Fibroblast of lung (primary cell): ENCODE measurements at places on chromosomes 5 and 9. TPM values are rescaled to one million over a fixed set of nuclear protein-coding genes. Genes with fewer than 3 reads are reported as not detected.

DNA sequence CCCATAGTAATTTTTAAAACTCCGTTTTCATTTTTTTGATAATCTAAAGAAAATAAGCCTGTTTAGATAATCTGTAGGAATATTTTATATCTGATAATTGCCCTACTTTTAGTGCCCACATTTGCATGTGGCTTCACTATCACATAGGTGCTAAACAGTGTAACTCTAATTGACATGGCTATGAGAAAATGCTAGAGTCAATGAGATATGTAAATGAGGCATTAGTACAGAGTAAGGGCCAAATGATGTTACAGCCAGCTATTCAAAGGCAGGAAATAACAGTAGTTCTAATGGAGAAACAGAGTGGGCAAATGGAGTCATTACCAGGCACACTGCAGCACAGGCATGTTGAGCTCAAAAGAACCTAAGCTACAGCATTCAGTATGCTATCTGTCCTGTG is 37.3 kb upstream of the GCNT4 start:
- no peak for DNase-seq

- peak; percentile 85 for DNase-seq
These were observed 262.5 kb downstream of the PSAT1 start for GRCh38 chr9:78559449-78559885.

DNA sequence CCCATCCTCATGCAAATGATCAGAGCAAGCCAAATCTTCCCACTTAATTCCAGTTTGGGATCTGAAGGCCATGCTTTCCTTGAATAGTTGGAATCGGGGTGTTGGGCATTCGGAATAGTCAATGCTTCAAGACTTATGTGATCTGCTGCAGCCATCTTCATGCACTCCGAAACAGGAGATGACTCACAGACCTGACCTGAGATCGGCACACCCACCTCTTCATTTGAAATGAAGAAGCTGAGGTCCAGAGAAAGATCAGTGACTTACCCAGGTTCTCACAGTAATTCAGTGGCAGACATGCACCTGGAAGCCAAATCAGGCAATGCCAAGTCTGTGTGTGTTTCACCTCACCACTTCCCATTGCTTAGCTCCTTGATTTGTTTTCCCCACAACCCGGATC is 33.0 kb downstream of the FOXD1 start:
- DNase-seq = no peak

- DNase-seq = peak; percentile 56
These were observed 68.8 kb downstream of the ITGA1 start for GRCh38 chr5:52856564-52856963.

GRCh38 chr9:32703635-32704034 is 68.2 kb upstream of the TAF1L start:
- DNase-seq = no peak

- peak; percentile 39 for DNase-seq
These were observed 33.3 kb upstream of the SLCO6A1 start for GRCh38 chr5:102532123-102532522.

DNA sequence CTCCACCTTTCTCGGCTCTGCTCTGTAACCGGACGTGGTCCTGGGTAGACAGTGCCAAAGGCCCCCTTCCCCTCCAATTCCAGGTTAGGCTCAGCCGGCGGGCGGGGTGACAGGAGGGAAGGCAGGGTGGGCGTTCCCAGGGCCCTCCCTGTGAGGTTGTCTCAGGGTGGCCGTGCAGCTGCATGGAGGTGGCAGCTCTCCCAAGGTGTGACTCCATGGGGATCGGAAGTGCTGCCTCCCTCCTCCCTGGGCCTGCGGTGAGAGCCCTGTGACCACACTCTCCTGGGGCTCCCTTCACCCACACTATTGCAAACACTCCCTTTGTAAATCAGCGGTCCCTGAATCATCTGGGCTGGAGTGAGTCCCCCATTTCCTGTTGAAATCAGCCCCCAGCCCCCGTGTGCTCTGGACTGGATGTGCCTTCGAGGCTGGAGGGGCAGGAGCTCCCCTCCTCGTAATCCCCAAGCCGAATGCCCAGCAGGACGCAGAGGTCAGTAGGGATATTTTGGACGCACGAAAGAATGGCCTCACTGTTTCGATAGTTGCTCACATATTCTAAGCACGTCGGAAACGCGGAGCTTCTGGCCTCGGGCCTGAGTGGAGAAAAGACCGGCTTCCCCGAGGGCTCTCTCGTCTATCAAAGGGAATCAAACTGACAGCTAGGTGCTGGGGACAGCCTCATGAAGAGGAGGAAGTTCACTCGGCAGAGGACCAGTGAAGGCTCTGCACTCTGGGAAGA is 107.6 kb upstream of the COL5A1 start:
- no peak for DNase-seq

- DNase-seq = peak; percentile 79
These were observed 11.8 kb upstream of the HEXB start for GRCh38 chr5:74673011-74673790.

DNA sequence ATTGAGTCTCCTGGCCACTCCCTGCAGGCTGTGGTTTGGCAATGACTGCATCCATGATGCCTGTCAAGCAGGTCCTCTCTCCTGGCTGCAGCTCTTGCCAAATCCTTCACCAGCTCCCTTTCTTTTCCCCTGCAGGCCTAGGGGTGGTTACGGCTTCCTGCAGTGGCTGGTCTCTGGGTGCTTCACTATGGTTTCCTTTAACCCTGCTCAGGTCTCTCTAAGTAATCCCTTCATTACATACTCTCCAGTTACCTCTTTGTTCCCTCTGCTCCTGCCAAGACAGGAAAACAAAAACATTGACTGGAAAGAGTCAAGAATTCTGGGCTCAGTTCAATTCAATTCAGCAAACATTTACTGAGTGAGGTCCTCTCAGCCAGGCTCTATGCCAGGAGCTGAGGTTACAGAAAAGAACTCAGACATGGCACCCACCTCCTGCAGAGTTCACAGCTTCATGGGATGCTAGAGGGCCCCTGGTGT is 19.8 kb upstream of the PTPN3 start:
- no peak for DNase-seq

GRCh38 chr5:32726086-32726557 is 15.0 kb downstream of the NPR3 start:
- DNase-seq = no peak

- peak; percentile 44 for DNase-seq
These were observed 1069.1 kb downstream of the EFNA5 start for GRCh38 chr5:106601620-106602019.

DNA sequence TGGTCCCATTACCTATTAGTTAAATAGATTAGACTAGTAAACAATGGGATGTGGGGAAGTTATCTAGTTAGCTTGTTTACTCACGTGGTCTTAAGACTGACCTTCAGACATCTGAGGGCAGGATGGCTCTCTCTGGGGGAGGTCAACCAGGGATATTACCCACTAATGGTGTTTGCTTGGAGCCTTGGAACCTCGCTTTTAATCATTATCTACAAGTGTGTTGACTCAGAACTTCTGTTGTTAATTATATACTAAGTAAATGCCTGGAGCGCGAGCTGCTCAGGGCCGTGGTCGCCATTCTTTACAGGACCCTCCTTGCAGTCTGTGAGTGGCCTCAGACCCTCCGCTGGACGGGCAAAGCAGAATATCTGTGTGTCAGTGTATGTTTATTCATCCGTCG is 48.5 kb upstream of the ZNF354A start:
- no peak for DNase-seq

DNA sequence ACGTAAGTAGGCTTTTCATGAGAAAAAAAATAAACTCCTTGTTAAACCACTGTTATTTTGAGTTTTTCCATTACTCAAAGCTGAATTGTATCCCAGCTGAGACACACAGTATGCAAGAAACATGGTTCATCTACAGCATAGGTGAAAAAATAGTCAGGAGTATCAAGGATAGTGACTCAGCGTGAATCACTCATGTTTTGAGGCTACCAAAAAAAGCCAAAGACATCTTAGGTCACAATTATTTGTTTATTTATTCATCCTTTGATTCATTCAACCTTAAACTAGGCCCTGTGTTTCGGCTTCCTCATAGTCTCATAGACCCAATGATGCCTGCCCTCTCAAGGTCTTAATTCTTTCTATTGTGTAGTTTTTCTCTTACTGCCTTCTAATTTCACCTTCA is 32.9 kb upstream of the STX17 start:
- peak; percentile 23 for DNase-seq

- no peak for DNase-seq
These were observed 3.8 kb downstream of the NR2F1-AS1 start for GRCh38 chr5:93576994-93577853.

GRCh38 chr9:84303061-84303460 is 37.5 kb downstream of the SLC28A3 start:
- DNase-seq = no peak

DNA sequence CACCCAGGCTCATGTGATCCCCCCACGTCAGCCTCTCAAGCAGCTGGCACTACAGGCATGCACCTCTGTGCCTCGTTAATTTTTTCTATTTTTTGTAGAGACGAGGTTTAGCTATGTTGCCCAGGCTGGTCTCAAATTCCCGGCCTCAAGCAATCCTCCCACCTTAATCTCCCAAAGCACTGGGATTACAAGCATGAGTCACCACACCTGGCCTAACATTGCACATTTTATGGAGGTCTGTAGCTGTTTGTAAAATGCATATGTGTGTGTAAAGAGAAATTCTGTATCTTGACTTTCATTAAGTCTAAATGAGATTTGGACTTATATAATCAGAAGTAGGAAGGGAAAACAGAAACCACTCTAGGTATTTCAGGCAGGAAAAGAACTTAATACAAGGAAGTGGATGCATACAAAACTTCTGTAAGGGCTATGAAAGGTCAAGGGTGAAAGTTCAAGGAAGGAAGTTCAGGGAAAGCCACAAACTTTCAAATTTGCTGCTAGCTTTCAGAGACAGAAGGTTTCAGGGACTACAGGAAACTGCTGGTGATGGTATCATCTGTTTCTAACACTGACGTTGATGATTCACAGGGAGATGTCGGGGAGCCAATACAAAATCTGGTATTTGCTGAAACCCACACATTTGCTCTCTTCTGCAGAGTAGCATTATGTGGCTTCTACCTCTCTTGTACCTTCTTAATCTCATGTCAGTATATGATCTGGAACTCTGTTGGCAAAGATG is 209.4 kb downstream of the PIK3R1 start:
- peak; percentile 76 for DNase-seq

- no peak for DNase-seq
These were observed 30.1 kb downstream of the IPPK start for GRCh38 chr9:92639791-92640271.

GRCh38 chr5:6106756-6107155 is 271.6 kb downstream of the MED10 start:
- DNase-seq = no peak

DNA sequence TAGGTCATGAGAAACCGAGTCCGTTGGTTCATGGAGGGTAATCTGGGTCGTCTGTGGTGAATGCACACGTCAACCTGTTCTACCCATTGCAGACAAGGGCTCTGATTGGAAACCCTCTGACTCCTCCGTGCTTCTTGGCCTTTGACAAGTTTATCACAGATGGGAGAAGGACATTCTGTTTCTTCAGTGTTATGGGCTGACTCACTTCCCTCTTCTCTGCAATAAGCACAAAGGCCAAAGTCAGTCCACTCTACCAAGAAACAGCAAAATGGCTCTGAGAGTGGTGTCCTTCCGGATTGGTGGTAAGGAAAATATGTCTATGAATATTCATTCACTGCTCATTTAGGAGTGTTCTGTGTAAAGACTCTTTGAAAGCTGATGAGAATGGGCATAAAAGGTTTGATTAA is 89.3 kb downstream of the FEM1C start:
- peak; percentile 87 for DNase-seq

- peak; percentile 96 for DNase-seq
These were observed 210.2 kb upstream of the ACTBL2 start for GRCh38 chr5:57692582-57693487.

DNA sequence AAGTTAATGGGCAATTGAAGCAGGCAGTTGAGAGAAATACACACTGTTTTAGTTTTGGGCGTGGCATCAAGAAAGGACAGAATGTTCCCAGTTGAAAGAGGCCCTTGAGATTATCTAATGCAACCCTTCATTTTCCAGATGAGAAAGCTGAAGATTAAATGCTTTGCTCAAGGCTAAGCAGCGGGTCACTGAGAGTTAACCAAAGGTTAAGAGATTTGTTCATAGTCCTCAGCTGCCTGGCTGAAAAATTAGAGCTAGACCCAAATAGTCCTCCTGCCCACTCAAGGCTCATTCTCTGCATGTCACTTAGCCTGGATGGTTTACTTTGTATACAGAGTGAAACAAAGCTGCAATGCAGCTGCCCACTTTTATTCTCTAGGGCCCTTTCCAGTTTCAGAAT is 46.7 kb upstream of the MAMDC2 start:
- DNase-seq = no peak

GRCh38 chr5:171913987-171914273 is 92.5 kb downstream of the FBXW11 start:
- peak; percentile 9 for DNase-seq

GRCh38 chr5:40273936-40274335 is 405.8 kb upstream of the PTGER4 start:
- DNase-seq = no peak

DNA sequence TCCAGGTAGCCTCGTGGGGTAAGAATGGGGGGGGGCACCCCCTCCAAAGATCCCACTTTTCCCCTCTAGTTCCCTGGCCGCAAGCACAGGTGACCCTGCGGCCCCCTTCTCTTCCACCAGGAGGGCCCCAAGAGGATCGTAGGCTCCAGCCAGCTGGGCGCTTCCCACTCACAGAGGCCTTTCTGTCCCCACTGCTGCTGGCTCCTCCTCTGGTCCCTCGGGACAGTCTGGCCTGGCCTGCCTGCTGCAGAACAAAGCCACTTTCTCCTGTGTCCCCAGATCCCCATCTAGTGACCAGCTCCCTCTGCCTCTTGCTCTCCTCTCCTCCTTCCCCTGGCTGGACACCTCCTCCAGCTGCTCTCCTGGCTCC is 534 bp upstream of the SAPCD2 start:
- DNase-seq = no peak

GRCh38 chr9:133524146-133524545 is 613 bp downstream of the MYMK start:
- DNase-seq = no peak

DNA sequence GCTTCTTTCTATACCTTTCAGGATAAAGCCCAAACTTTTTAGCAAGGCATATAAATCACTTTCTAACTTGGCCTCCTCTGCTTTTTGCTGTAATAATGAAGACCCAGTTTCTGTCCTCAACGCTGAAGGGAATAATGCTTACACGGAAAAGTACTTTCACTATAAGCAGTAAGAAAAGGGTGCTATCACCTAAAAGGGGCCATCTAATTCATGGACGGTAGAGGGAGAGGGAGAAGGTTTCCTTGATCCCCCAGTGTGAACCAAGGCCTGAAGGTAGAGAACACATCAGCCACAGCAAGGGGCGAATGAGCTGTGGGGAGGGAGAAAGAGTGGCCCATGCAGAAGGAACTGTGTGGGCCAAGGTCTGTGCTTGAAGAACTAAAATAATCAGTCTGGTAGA is 417.7 kb upstream of the CLINT1 start:
- DNase-seq = no peak

- peak; percentile 75 for DNase-seq
These were observed 32.2 kb upstream of the ANGPTL2 start for GRCh38 chr9:127154390-127155191.

BHMT gene
- not detected in 2 replicates for polyA plus RNA-seq

NPR3 gene
- polyA plus RNA-seq = 5.8 and 87.3 TPM in 2 replicates

TRIM7 gene
- 4.7 and 6.9 TPM in 2 replicates for polyA plus RNA-seq

KCNN2 gene
- polyA plus RNA-seq = 0.08 and 1.2 TPM in 2 replicates

RASEF gene
- 0.28 TPM in 2 replicates for polyA plus RNA-seq

INSYN2B gene
- 6.3 and 18.0 TPM in 2 replicates for polyA plus RNA-seq
